ENCODE measurements at places on chromosomes 3 and 15. TPM values are rescaled to one million over a fixed set of nuclear protein-coding genes. Genes with fewer than 3 reads are reported as not detected.
A peak's percentile ranks its signal among the peaks of the same experiment; 100 is the strongest.

DNA sequence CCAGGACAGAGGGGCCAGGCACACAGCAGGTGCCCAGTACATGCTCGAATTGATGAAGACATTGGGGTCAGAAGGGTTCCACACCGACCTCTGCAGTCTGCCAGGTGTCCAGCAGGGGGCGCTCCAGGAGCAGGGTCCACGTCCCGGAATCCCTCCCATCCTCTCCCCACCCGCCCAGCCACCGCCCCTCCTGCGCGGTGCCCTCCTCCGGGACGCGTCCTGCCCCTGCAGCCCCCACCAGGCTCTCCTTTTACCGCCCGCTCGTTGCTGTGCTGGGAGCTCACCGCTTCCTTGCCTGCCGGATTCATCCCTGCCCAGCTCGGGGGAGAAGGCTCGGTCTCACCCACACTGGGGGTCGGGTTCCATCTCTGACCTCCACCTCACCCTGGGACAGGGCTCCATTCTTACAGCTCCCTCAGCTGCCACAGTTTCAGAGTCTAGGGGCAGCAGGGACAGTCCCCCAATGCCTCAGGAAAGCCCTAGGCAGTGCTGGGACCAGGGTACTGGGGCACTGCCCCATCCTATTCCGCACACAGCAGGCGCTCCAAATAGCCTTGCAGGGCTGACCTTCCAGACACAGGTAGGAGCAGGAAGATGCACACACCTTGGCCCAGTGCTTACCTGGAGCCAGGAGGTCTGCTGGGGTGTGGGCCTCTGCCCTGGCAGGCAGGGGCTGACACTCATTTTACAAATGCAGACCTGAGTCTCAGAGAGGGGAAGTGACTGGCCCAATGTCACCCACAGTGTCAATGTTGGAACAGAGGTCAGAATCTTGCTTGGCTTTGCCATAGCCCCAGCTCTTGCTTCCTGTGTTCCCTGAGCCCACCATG is 31.0 kb downstream of the GRIP2 start:
- DNase-seq: peak; percentile 32

STXBP5L gene
- 0.36 TPM for total RNA-seq

DNA sequence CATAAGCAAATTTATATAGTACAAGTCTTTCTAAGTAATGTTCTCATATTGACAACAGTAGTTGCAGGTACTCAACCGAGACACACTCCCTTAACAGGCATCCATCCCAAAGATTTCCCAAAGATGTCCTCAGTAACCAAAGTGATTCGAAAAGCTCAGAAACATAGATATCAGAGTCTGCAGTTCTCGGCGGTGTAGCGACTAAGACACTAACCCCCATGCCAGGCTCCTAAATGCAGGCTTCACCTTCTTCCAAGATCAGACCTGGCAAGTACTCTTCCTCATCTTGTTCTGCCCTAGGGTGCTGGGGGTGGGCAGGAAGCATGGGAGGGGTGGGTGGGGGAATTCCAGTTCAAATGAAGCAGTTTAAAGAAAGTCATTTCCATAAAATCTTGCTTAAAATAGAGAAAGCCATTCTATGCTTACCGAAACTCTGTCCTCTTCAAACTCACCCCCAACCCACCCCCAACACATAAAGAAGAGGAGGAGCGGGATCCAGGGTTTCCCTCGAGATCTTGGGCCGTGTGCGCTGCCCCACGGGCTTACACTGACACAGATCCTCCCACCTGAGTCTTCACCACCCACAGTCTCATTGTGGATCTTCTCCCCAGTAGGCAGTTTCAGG is 59.0 kb upstream of the BCL6 start:
- DNase-seq: no peak

DNA sequence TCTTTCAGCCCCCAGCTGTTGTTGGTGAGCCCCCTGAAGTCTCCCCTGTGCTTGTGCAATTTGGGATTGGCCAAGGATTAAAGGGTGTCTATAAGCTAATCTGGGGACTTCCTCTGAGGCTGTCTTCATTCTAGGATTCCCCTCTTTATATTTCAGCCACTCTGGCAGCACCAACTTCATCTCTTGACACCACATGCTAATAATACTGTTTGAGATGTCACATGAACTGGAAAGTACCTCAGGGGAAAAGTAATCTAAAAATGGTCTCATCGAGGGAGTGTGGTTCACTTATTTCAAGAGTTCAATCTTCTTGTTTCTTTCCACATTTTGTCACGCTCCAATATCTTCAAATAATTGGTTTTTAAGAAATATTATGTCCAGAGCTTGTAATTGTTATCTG is 279.2 kb upstream of the TMC3 start:
- DNase-seq: no peak

GRCh38 chr15:43518197-43518761 is 871 bp downstream of the MAP1A start:
- DNase-seq: peak; percentile 36

DNA sequence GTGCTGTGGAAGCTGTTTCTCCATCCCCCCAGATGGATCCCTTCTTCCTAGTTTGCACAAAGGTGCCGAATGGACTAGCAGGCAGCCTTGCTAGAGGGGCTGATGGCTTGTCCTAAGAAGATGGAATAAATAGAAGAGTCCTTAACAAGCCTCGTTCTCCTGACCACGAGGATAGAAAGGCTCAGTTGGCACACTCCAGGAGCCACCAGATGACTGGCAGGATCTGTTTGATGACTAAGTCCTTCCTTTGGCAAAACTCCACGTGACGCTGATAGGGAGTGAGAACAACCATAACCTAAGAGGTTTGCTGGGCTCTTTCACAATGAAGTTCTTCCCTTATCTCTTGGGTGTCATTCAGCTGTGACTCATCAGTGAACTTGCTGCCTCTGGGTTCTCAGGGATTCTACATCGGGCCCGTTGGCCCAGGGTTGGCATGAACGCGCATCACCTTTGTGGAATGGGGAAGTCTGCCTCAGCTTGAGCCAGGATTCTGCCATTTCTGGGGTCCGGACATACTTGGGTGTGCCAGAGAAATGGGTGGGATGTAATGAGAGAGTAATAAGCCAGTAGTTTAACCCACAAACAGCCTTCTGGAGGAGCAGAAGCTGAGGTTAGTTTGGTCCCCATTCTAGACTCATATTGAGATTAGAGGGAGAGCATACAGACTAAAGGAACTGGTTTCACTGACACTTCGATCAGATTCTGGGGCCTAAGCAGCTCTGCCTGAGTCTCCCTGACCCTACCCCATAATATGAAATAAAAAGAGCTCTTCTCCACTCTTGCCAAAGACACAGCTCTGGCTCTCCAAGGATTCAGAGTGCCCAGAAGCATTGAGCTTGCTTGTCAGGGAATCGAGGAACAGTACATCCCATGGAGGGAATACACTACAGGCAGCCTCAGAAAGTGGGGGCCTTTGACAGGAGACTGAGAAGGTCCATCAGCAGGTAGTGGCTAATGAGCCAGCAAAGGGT is 2.0 kb upstream of the MELTF start:
- peak; percentile 100 for DNase-seq

DNA sequence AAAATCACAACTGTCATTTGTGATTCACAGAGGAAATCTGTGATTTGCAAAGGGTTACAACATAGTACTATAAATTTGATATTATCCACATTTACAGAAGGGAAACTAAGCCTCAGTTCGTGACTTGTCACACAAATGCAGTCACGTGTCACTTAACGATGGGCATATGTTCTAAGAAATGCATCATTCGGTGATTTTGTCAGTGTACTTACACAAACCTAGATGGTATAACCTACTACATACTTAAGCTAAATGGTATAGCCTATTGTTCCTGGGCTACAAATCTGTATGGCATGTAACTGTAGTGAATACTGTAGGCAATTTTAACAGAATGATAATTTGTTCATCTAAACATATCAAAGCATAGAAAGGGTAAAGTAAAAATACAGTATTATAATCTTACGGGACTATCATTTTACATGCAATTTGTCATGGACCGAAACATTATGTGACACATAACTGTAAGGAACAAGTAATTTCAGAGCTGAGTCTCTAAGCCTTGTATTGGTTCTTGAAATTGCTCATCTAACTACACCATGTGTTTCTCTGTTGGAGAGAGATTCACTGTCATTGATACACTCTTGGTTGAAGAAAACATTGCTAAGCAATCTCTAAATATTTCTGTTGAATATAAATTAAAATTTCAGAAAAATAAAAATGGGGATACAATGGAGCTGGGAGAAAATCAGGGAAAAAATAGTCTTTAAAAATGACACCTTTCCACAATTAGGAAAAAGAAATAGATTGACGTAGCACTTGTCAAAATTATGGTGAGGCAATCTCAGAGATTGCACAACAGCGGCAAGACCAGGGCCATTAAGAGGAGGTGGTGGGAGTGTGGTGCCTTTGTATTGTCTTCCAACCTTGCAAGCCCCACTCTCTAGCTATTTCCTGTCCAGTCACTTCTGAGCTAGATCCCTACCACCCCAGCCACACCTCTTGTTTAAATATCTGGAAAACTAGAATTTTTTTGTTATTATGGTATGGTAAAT is 645.8 kb upstream of the TBL1XR1 start:
- DNase-seq: no peak

GRAMD1C gene
- 1.1 TPM for total RNA-seq

GRCh38 chr3:142886940-142887339 is 1.9 kb downstream of the PCOLCE2 start:
- DNase-seq: peak; percentile 81

- DNase-seq: no peak
Observed at GRCh38 chr3:194990454-194991337, 280.3 kb downstream of the XXYLT1 start.

- DNase-seq: no peak
Observed at GRCh38 chr15:88741671-88742070, 61.6 kb upstream of the ACAN start.

GHSR gene
- total RNA-seq: not detected

TTLL13 gene
- total RNA-seq: not detected

UTS2B gene
- not detected for total RNA-seq

- DNase-seq: peak; percentile 14
Observed at GRCh38 chr3:11717768-11718636, 74.3 kb upstream of the VGLL4 start.

ACSBG1 gene
- total RNA-seq: not detected

GRCh38 chr3:148146241-148146640 is 551.5 kb upstream of the AGTR1 start:
- no peak for DNase-seq

GABRR3 gene
- total RNA-seq: not detected

ZBED2 gene
- not detected for total RNA-seq

DNA sequence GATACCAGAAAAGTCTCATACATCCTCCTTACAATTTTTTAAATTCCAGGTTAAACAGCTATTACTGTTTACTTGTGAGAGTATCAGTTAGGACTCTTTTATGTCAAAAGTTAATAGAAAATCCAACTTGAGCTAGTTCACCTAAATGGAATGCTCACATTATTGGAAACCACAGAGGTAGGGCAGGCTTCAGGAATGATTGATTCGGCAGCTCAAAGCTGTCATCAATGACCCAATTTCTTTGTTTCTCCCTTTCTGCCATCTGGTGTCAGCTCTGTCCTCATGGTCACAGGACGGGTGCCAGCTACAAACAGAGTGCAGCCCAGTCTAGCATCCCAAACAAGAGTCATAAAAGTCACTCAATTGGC is 32.2 kb downstream of the CFAP20DC start:
- DNase-seq: no peak

ADAMTS7 gene
- 6.0 TPM for total RNA-seq

GCNT3 gene
- 2.6 TPM for total RNA-seq

TEX55 gene
- not detected for total RNA-seq

MAP4 gene
- 66.0 TPM for total RNA-seq

DNA sequence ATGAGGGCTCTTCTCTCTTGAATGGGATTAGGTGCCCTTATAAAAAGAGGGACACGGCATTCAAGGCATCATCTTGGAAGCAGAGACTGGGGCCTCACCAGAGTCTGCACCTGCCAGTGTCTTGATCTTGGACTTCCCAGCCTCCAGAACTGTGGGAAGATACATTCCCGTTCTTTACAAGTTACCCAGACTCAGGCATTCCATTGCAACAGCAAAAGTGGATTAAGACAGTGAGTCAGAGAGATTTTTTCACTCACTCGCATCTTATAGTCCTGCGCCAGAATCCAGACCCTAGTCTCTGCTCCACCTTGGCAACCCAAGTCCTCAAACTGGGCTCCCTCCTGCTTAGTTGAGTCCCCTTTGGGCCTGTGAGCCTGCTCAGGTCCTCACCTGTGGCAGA is 2.7 kb downstream of the LCTL start:
- DNase-seq: no peak

GRCh38 chr3:47161983-47162696 is 1.8 kb downstream of the SETD2 start:
- DNase-seq: no peak

- no peak for DNase-seq
Observed at GRCh38 chr15:25863111-25863967, at the start of gene ATP10A. TSS of gene ATP10A (minus strand) at chr15:25863327. CDS start at chr15:25863096, 231 bp downstream.

GHRL gene
- total RNA-seq: not detected

- DNase-seq: no peak
Observed at GRCh38 chr3:173743111-173743510, 345.6 kb downstream of the NLGN1 start.

DNA sequence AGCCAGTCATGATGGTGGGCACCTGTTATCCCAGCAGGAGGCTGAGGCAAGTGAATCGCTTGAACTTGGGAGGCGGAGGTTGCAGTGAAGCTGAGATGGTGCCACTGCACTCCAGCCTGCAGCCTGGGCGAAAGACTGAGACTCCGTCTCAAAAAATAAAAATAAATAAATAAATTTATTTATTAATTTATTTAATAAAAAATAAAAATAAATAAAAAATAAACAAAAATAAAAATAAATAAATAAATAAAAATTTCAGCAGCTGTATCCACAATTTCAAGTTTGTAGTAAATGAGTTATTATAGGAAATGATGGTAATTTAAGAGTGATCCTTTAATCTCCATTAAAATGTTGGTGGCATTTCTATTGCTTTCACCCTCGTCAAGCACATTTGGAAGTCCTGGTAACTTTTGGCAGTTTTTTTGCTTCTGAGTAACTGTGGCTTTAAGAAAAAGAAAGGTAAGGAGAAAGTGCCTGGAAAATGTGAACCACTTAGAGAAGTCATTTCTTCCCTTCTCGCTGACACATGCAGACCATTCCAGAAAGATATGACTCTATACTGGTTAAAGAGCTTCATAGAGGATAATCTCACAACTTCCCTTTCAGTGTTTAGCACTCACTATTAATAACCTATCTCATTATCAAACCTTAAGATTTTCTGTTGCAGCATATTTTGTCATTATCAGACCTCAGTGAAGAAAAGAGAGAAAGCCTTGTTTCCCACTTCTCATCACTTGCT is 296.6 kb downstream of the TIGIT start:
- no peak for DNase-seq
